Lower lobe of right lung (tissue), 2 donors: ENCODE measurements at places on chromosomes 5 and 9. TPM values are rescaled to one million over a fixed set of nuclear protein-coding genes. Genes with fewer than 3 reads are reported as not detected.

DNA sequence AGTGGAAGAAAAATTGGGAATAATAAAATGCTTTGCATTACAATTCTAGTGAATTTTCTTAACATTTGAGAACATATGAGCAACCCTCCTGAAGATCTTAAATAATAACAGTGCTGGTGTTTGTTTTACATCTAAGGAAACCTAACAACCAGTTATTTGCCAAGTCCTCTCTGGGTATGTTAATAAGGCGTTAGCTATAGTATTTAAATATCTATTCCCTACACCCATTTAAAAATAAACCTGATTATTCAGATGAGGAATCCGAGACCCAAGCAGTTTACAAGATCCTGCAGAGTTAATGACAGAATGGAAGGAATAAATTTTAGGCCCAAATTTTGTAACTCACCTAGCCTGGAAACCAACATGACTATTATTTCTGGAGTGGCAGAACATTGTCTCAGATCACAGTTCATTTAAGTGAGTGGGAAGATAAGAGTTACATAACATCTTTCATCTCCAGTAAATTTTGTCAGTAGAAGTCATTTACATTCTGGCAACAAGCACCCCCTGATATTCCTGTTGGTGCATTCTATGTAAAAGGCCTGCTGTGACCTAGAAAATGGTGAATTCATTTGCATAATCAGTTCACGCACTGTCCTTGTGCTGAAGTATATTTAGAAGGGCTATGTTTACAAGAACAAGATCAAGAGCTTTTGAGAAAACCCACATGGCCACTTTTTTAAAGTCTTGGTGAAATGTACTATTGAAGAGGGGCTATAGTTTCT, 148.2 kb downstream of the COX7C start:
- no peaks in the 10 kb centered on the region for H3K27me3 ChIP-seq
- no peaks in the 10 kb centered on the region for H3K36me3 ChIP-seq
- no peak overlapping the region for H3K4me3 ChIP-seq
- DNase-seq, result no peak

DNA sequence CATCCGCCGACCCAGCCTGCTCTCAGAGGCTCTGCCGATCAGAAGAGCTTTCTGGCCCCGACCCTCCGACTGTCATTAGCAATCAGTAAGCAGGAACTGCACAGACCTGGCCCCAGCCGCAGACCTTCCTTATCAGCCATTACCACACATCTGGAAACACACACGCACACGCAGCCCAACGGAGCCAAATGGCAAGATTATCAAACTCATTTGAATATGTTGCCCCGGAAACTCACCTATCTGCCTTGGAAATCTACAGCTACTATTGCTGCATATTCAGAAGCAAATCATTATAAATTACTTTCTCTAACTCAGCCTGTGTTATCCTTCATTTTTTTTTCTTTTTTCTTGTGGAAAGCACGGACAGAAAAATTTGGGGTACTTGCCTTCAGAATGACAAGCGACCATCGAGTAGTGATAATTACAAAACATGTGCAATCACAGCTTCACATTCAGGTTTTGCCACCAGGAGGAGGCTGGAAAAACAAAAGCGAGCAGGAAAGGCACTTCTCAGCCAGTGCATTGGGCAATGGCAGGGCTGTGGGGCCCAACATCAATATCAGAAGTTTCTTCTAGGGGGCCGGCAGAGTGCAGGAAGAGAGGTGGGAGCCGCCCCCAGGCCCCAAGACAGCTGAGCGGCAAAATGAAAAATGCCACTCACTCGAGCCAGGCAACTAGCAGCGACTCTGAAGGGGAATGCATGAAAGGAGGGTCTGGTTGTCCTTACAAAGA, 122.3 kb downstream of the VAV2 start:
- H3K4me1 ChIP-seq, result peaks cover 18% of the 10 kb centered on the region
- no peak overlapping the region for H3K4me3 ChIP-seq
- no peak overlapping the region for H3K27ac ChIP-seq

DNA sequence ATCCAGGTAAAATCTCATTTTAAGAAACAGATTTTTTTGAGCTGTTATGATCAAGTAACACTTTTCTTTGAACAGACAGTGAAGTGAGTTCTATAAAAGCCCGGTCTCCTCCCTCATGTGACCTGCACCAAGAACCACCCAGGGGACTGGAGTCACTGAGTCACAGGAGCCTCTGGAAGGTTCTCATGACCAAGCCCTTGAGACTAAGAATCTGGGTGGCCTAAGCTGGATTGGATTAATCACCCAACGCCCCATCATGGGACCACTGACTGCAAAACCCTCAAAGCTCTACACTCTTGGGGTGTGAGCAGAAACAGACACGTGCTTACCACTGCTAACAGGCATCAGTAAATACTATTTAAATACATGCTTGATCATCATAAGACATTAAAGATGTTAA, 48.4 kb downstream of the SECISBP2 start:
- H3K27me3 ChIP-seq, result no peaks in the 10 kb centered on the region
- H3K36me3 ChIP-seq, result peaks cover 16% of the 10 kb centered on the region
- no peak for DNase-seq

- no peak overlapping the region for H3K4me3 ChIP-seq
- H3K4me1 ChIP-seq, result no peaks in the 10 kb centered on the region
- no peak for DNase-seq
- H3K27me3 ChIP-seq, result no peaks in the 10 kb centered on the region
- H3K27ac ChIP-seq, result no peak overlapping the region
Measured at GRCh38 chr9:123251741-123252140, 16.6 kb downstream of the STRBP start.

DNA sequence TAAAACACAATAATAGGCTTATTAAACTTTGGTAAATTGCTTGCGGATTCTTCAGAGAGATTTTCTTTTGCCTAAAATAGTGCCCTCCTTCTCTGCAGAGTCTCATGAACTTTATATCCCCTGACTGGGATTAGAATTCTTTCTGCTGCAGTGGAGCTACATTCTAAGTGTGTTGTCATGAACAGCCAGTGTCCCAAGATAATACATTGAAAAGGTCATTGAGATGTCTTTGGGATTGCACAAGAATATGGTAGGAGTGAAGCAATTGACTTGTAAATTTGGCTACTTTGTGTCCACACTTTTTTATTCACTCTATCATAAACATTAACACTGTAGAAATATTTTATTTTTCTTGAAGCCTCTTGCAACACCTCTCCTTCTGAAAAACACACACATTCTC, 604.5 kb downstream of the GABRG2 start:
- H3K36me3 ChIP-seq, result no peaks in the 10 kb centered on the region
- no peak overlapping the region for H3K4me3 ChIP-seq
- no peak for DNase-seq
- H3K27ac ChIP-seq, result no peak overlapping the region

GRCh38 chr9:115117999-115118878, at the start of gene TNC:
TSS of gene TNC (minus strand) at chr9:115118157. CDS start at chr9:115091018, 27,139 bp downstream.
- H3K27ac ChIP-seq, result peak within 1 kb of the TSS; percentile 71
- peak; percentile 58 for DNase-seq
- H3K27me3 ChIP-seq, result peaks cover 32% of the 10 kb centered on the region
- no peaks in the 10 kb centered on the region for H3K36me3 ChIP-seq
- peaks cover 19% of the 10 kb centered on the region for H3K4me1 ChIP-seq
- peak within 1 kb of the TSS; percentile 45 for H3K4me3 ChIP-seq

DNA sequence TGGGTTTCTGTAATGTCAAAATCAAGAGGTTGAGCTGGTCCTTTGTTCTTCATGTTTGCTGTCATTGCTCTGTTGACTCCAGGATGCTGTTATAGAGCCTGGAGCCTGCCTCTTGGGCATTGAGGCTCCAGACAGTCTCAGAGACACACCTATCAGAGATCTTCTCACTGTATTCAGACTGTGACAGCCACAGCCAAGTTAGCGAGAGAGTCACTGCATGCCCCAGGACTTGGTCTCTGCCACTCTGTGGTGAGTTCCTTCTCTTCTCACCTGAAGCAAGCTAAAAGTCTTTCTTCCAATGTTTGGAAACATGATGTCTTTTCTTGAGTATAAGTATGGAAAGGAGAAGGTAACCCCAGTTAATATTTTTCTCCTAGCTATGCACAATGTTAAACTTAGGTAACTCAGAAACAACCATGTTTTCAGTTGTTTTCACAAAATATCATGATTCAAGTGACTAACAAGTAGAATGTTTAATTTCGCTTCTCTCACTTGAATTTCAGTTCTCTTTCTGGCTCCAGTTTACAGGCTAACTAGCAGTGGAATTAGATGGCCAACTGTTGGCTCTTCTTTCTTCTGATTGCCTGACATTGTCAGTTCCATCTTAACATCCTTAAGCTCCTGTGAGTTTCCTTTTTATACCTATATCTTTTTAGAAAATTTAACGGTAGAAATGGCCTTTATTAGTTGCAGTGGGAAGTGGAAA, 20.6 kb upstream of the ZFYVE16 start:
- DNase-seq, result no peak
- H3K27me3 ChIP-seq, result no peaks in the 10 kb centered on the region
- no peaks in the 10 kb centered on the region for H3K36me3 ChIP-seq
- no peak overlapping the region for H3K27ac ChIP-seq
- no peaks in the 10 kb centered on the region for H3K4me1 ChIP-seq
- no peak overlapping the region for H3K4me3 ChIP-seq

GRCh38 chr5:145906401-145906800, 30.0 kb upstream of the SH3RF2 start:
- no peaks in the 10 kb centered on the region for H3K27me3 ChIP-seq
- no peak overlapping the region for H3K27ac ChIP-seq
- H3K36me3 ChIP-seq, result no peaks in the 10 kb centered on the region
- no peak for DNase-seq
- H3K4me3 ChIP-seq, result no peak overlapping the region

DNA sequence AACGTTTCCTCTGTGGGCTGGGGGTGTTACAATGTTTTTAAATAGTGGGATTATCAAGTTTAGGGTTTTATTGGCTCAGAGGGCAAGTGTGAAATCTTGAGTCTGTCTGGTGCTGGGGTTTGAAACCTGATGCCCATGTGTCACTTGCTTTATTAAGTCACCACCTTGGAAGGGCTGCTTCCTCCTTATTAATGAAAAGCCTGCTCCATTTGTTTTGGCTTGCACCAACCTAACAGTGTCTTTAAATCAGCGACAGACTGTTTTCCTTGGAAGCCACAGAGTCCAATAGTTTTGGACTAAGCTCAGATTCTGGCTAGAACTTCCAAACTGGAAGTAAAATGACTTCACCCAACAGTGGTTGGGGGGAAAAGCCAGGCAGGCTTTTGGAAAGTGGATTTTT, 10.7 kb upstream of the PALM2AKAP2 start:
- no peaks in the 10 kb centered on the region for H3K27me3 ChIP-seq
- H3K36me3 ChIP-seq, result no peaks in the 10 kb centered on the region
- no peak overlapping the region for H3K4me3 ChIP-seq
- H3K4me1 ChIP-seq, result peaks cover 13% of the 10 kb centered on the region
- no peak for DNase-seq

DNA sequence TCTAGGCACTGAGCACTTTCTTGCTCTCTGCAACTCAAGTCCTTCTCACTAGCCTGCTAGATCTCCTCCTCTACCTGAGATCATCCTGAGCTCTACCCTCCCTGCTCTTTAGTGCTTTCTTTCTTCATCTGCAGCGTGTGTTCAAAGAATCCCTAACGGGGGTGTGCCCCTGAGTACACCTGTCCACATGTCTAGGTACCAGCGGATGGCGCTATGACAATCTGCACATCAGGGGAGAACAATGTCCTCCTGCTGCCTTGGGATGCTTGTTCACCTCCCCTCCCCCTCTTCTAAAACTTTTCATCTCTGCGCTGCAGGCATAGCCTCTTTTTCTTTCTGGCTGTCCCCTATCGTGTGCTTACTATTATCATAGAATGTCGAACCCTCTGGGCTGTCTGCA, 42.7 kb downstream of the PTPN3 start:
- H3K27me3 ChIP-seq, result peaks cover 4% of the 10 kb centered on the region
- H3K4me1 ChIP-seq, result no peaks in the 10 kb centered on the region
- H3K36me3 ChIP-seq, result peaks cover 10% of the 10 kb centered on the region
- H3K4me3 ChIP-seq, result no peak overlapping the region
- no peak overlapping the region for H3K27ac ChIP-seq

DNA sequence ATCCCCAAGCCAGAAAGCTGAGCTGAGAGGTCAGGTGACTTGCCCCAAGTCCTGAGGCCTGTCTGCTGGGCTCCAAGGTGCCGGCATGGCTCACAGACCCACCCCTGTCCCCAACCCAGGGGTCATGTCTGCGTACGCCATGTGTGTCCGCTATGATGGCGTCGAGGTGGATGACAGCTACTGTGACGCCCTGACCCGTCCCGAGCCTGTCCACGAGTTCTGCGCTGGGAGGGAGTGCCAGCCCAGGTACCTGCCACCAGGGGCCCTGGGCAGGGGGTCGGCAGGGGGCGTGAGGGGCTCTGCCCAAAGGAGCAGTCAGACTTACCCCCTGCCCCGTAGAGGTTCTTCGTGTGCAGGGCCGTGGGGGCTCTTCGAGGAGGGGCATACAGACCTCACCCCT, 32.3 kb downstream of the ADAMTSL2 start:
- no peak overlapping the region for H3K27ac ChIP-seq
- DNase-seq, result no peak
- no peak overlapping the region for H3K4me3 ChIP-seq
- peaks cover 6% of the 10 kb centered on the region for H3K36me3 ChIP-seq
- H3K4me1 ChIP-seq, result peaks cover 15% of the 10 kb centered on the region

DNA sequence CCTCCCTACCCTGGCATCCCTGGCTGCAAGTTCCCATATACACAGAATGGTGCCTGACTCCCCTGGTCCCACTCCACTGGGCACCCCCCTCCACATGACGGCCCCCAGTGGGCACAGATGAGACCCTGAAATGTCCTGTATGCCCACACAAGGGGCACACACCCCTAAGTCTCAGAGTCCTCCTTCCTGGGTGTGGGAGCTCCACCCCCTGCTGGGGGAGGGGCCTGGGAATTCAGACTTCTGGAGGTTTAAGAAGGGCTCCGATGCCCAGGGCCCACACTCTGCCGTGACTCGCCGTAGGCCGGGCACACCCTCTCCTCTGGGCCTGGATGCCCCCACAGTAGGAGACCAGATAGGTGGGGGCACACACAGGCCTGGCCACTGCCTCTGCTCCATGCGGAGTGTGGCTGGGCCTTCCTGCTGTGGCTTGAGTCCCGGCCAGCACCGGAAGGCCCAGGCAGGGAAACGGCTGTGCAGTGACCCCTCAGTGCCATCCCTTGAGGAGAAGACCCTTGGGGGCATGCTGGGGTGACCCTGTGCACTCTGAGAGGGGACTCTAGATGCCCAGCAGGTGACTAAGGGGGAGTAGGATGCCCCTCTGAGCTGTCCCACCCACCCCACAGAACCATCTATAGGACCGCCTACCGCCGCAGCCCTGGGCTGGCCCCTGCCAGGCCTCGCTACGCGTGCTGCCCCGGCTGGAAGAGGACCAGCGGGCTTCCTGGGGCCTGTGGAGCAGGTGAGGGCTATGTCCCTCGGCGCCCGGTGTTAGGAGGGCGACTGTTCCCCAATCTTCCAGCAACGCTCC, 6.5 kb downstream of the EGFL7 start:
- peaks cover 24% of the 10 kb centered on the region for H3K27me3 ChIP-seq
- H3K36me3 ChIP-seq, result peaks cover 57% of the 10 kb centered on the region
- H3K27ac ChIP-seq, result peak overlapping the region; percentile 88
- DNase-seq, result no peak
- H3K4me1 ChIP-seq, result peaks cover 12% of the 10 kb centered on the region
- H3K4me3 ChIP-seq, result peak overlapping the region; percentile 59

KCNV2 gene
- total RNA-seq, result not detected

SLC22A4 gene
- total RNA-seq, result 8.5 TPM

LTC4S gene
- 20.1 TPM for total RNA-seq

PDLIM4 gene
- 6.7 TPM for total RNA-seq
